PC-3 (cell line): ENCODE measurements at places on chromosomes 11 and 22. TPM values are rescaled to one million over a fixed set of nuclear protein-coding genes. Genes with fewer than 3 reads are reported as not detected.

Gene SCGB2A2
- total RNA-seq = not detected in 2 replicates

Gene SLCO2B1
- not detected in 2 replicates for total RNA-seq

Gene CD82
- total RNA-seq = 4.3 and 5.0 TPM in 2 replicates

Gene BATF2
- 0.52 TPM in 1 of 2 replicates, not detected in the other for total RNA-seq

Gene TIGD3
- total RNA-seq = 1.3 and 1.6 TPM in 2 replicates

DNA sequence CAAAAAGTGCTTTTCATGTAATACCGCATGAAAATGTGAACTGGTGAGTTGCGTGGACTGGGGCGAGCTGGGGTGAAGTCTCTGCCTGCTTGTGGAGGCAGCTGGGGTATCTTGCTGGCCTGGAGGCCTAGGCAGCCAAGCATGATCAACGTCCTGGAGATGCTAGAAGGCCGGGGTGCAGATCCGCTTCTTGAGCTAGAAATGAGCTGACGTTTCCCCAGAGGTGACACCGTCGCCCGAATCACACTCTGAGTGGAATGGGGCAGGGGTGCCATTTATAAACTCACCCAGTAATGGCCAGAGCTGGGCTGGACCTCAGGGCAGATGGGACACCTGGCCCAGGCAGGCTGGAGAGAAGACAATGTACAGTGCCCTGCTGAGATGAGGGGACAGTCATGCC, 1513.0 kb downstream of the TBC1D22A start:
- no peak overlapping the region for H3K4me3 ChIP-seq
- H3K4me1 ChIP-seq = no peaks in the 10 kb centered on the region
- DNase-seq = no peak
- H3K27me3 ChIP-seq = no peaks in the 10 kb centered on the region
- H3K36me3 ChIP-seq = no peaks in the 10 kb centered on the region

- H3K4me1 ChIP-seq = no peaks in the 10 kb centered on the region
- no peak overlapping the region for H3K4me3 ChIP-seq
- 0 out of 2 replicates have a peak, but pooled peaks cover 2% of the 10 kb centered on the region for H3K36me3 ChIP-seq
- no peaks in the 10 kb centered on the region for H3K27me3 ChIP-seq
- DNase-seq = no peak
- H3K27ac ChIP-seq = no peak overlapping the region
Observed at GRCh38 chr11:60873533-60873932, 6.2 kb downstream of the ZP1 start.

DNA sequence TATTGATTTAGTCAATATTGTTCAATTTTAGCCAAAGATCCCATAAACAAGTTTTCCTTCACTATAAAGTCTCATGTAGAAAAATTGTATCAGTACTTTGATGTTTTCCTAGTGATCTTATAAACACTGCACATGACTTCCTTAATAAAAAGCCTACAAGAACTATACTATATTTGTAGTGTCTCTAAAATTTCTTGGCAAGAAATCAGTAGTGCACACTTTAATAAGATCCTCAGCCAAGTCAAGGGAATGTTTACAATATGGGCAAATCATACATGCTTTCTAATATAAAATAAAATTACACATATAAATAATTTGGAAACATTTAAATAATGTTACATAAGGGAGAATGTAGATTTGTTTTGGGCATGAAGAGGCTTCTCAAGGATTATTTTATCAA, 203.0 kb upstream of the CCDC179 start:
- no peaks in the 10 kb centered on the region for H3K36me3 ChIP-seq
- DNase-seq = no peak
- no peaks in the 10 kb centered on the region for H3K27me3 ChIP-seq
- no peak overlapping the region for H3K27ac ChIP-seq
- H3K4me1 ChIP-seq = no peaks in the 10 kb centered on the region

GRCh38 chr11:69131644-69132300, 24.0 kb upstream of the SMIM38 start:
- no peak overlapping the region for H3K4me3 ChIP-seq
- H3K4me1 ChIP-seq = peaks cover 17% of the 10 kb centered on the region
- peak overlapping the region; percentile 11; the same call in 1 of the 2 replicates for H3K27ac ChIP-seq
- DNase-seq = peak; percentile 98

- DNase-seq = no peak
- H3K36me3 ChIP-seq = no peaks in the 10 kb centered on the region
- no peak overlapping the region for H3K27ac ChIP-seq
- H3K27me3 ChIP-seq = no peaks in the 10 kb centered on the region
- no peak overlapping the region for H3K4me3 ChIP-seq
Observed at GRCh38 chr11:96316869-96317268, 26.1 kb downstream of the MAML2 start.

DNA sequence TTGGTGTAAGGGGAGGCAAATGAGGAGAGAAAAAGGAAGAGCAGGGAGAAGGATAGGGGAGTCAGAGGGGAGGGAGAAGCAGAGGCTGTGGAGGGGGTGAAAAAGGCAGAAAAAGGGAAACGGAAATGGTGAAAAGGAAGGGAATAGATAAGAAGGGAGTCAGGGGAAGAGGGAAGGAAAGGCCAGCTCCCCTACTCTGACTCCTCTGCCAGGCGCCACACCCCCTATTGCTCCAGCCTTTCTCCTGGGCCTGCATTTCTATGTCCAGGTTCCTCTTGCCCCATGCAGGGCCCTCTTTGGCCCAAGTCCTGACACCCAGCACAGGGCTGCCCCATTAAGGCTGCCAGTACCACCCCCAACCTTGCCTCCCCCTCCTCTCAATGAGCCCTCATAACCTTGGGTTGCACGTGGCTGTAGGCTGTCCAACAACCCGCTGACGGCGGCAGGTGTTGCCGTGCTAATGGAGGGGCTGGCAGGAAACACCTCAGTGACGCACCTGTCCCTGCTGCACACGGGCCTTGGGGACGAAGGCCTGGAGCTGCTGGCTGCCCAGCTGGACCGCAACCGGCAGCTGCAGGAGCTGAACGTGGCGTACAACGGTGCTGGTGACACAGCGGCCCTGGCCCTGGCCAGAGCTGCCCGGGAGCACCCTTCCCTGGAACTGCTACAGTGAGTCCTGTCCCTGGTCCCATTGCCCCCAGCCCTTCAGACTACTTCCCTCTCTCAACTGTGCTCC, 3.4 kb upstream of the NHERF4 start:
- H3K36me3 ChIP-seq = no peaks in the 10 kb centered on the region
- no peaks in the 10 kb centered on the region for H3K27me3 ChIP-seq
- no peak for DNase-seq
- no peak overlapping the region for H3K27ac ChIP-seq
- no peak overlapping the region for H3K4me3 ChIP-seq
- H3K4me1 ChIP-seq = no peaks in the 10 kb centered on the region

DNA sequence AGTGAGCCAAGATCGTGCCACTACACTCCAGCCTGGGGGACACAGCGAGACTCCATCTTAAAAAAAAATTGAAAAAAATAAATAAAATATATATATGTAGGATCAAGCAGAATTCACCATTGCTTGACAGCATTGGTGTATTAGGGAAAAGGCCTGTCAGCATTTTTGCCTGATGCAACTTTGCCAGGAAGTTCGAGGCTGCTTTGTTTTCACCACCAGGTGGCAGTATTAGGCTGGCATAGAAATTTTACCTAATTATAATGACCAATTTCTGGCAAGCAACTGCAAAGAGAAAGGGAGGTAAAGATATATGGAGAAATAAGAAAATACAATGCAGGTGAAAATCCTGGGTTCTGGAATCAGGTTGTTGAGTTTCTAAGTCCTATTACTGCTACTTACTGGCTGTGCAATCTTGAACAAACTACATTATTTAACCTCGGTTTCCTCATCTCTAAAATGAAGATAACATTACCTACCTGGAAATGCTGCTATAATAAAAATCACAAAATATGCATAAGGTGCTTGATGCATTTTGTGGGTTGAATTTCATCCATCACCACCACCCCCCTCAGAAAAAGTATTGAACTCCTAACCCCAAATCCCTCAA, 24.7 kb downstream of the LAYN start:
- no peaks in the 10 kb centered on the region for H3K36me3 ChIP-seq
- no peaks in the 10 kb centered on the region for H3K27me3 ChIP-seq
- no peak overlapping the region for H3K4me3 ChIP-seq
- H3K4me1 ChIP-seq = peaks cover 32% of the 10 kb centered on the region

DNA sequence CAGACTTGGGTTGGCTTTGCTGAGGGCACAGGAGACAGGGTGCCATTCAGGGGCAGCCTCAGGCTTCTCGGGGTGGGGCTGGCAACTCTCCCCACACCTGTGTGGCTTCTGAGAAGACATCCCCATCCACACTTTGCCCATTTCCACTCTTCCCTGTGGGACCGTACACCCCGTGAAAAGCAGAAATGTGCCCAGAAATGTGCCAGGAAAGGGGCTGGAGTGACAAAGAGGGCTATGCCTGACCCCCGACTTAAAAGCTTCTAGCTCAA, 50.6 kb downstream of the SGSM3 start:
- H3K27me3 ChIP-seq = no peaks in the 10 kb centered on the region
- no peaks in the 10 kb centered on the region for H3K4me1 ChIP-seq
- no peak overlapping the region for H3K4me3 ChIP-seq

- no peaks in the 10 kb centered on the region for H3K36me3 ChIP-seq
- H3K27ac ChIP-seq = no peak overlapping the region
- H3K4me1 ChIP-seq = peaks cover 4% of the 10 kb centered on the region; the same call in 1 of the 2 replicates
- H3K27me3 ChIP-seq = peaks cover 58% of the 10 kb centered on the region
Observed at GRCh38 chr22:49720279-49720959, 107.3 kb downstream of the BRD1 start.

DNA sequence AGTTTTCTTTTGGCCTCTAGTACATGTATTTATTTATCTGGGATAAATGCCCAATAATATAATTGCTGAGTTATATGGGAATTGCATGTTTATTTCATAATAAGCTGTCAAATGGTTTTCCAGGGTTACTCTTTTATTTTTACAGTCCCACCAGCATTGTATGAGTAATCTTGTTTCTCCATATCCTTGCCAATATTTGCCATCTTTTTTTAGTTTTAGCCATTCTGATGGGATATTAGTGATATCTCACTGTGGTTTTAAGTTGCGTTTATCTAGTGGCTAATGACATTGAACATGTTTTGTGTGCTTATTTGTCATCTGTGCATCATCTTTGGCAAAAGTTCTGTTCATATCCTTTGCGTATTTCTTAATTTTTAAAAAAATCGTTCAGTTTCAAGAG, 372.8 kb upstream of the CCDC179 start:
- peak overlapping the region; percentile 25 for H3K27ac ChIP-seq
- H3K4me3 ChIP-seq = no peak overlapping the region
- peak; percentile 67 for DNase-seq
- peaks cover 16% of the 10 kb centered on the region for H3K4me1 ChIP-seq
- H3K27me3 ChIP-seq = no peaks in the 10 kb centered on the region
- H3K36me3 ChIP-seq = no peaks in the 10 kb centered on the region

- no peaks in the 10 kb centered on the region for H3K27me3 ChIP-seq
- H3K4me3 ChIP-seq = no peak overlapping the region
- no peak for DNase-seq
- no peaks in the 10 kb centered on the region for H3K4me1 ChIP-seq
- no peaks in the 10 kb centered on the region for H3K36me3 ChIP-seq
Observed at GRCh38 chr11:16326679-16327297, 29.6 kb downstream of the SOX6 start.

DNA sequence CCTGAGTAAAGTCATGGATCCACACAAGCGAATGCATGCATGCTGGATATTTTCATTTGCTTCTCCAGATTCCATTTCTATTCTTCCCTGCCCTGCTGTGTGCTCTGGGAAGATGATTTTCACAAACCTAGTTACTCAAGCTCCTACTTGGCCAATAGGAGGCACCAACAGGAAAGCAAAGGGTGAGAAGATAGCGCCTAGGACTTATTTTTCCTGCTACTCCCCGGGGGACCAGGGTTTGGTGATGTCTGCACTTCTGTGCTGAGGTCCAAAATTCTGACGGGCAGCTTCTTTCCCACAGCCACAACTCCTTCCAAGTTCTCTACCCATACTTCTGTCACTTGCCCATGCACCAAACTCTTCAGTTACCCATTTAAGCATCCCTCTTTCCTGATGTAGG, 509.3 kb upstream of the TENM4 start:
- H3K27me3 ChIP-seq = no peaks in the 10 kb centered on the region; the same call in 1 of the 2 replicates
- no peaks in the 10 kb centered on the region for H3K36me3 ChIP-seq
- no peak overlapping the region for H3K27ac ChIP-seq
- no peak for DNase-seq
- no peak overlapping the region for H3K4me3 ChIP-seq

- H3K27me3 ChIP-seq = no peaks in the 10 kb centered on the region
- no peaks in the 10 kb centered on the region for H3K36me3 ChIP-seq
- no peak overlapping the region for H3K27ac ChIP-seq
- peaks cover 11% of the 10 kb centered on the region for H3K4me1 ChIP-seq
Observed at GRCh38 chr11:126090452-126090851, 27.8 kb upstream of the CDON start.

- no peaks in the 10 kb centered on the region for H3K36me3 ChIP-seq
- H3K27ac ChIP-seq = no peak within 1 kb of the TSS
- H3K27me3 ChIP-seq = no peaks in the 10 kb centered on the region
- peak within 1 kb of the TSS; percentile 74 for H3K4me3 ChIP-seq
- no peak for DNase-seq
- H3K4me1 ChIP-seq = peaks cover 2% of the 10 kb centered on the region; the same call in 1 of the 2 replicates
Observed at GRCh38 chr11:17388609-17389210, at the start of gene KCNJ11. Gene KCNJ11, minus strand, starts transcription at chr11:17388659. Its CDS starts 568 bp downstream, at chr11:17388091.

DNA sequence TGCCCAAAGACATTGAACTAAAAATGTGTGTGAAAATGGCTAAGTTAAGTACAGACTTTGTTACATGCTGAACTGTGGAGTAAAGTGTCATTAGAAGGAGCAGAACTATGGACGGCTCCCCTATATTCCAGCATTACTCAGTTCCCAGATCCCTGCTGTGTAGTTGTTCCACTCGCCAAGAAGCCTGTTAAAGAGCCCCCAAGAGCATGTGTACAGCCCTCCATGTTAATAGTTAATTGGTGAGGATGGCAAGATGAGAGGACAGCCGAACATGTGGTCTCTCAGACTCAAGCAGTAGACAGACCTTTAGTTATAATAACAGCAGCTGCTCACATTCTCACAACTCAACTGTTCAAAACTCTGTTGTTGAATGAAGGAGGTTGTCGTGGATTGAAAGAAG, 127.4 kb downstream of the ELP4 start:
- DNase-seq = no peak
- no peak overlapping the region for H3K27ac ChIP-seq
- no peaks in the 10 kb centered on the region for H3K36me3 ChIP-seq
- H3K4me1 ChIP-seq = no peaks in the 10 kb centered on the region
